ENCODE measurements at places on chromosomes 12 and 14.

DNA sequence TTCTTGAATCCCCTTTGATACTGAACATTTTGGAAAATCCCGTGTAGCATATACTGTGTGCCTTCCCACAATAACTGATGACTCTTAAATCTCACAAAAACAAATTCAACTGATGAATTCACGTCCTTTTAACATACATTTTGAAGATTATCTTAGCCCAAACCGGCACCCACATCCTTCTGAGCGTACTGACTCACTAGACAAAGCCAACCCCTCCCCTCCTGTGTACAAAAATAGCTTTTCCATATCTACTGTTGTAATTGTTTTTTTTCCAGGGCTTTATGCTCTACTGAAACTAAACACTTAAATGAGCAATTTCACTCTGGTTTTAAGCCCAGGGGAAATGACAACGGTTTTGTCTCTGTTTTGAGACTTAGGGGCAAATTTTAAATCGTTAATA lies 109.4 kb upstream of the ATF7IP start:
- no peak for DNase-seq

DNA sequence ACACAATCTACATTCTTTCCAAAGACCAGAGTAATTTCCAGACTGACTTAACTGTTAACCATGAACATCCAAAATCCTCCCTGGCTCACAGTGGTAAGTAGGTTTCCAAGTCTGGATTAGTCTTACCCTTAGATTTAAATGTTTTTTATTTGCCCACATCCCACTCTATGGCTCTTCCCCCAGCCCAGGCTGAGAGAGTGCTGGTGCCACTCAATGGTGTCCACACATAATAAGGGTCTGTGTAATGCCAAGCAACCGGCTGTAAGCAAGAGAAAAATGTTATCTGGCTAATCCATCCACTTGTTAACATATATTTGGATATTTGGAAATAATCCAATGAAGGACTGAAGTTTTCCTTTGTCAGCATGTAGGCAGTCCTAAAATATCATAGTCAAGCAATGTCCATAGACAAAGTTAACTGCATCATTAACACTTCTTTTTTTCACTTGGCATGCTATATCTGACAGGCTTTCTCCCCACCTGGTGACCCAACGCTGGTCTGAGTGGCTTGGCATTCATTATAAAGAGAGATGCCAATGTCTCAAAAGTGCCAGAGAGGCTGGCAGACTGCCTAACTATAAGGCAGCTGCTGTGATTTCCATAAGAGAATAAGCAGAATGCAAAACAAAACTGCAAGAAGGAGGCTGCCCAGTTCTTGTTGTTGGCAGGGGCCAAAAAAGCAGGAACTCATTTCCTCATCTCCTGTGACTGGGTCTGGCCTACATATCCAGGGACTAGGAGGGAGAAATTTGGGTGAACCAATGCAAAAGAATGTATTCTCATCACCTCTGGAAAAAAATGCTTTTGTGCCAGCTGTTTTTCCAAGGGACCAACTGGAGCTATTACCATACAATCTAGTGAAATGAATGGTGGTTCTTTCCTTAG lies 13.9 kb upstream of the HOXC13 start:
- DNase-seq = peak; percentile 63

DNA sequence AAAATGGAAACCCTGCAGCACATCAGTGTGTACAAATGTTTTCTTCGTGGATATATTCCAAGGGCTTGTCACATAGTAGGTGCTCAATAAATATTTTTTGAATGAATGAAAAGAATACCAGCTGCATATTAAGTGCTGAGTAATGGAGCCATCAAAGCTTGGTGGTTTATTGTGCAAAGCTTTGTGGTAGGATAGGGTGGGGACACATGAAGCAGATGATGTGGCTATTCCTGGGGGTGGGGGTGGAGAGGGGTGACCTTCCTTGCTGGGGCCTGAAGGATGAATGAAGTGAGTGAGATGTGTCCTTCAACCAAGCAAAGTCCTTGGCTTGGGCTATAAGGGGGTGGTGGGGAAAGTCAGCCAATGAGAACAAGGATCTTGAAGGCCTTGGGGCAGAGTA lies 4.3 kb upstream of the KRT81 start:
- DNase-seq = no peak

DNA sequence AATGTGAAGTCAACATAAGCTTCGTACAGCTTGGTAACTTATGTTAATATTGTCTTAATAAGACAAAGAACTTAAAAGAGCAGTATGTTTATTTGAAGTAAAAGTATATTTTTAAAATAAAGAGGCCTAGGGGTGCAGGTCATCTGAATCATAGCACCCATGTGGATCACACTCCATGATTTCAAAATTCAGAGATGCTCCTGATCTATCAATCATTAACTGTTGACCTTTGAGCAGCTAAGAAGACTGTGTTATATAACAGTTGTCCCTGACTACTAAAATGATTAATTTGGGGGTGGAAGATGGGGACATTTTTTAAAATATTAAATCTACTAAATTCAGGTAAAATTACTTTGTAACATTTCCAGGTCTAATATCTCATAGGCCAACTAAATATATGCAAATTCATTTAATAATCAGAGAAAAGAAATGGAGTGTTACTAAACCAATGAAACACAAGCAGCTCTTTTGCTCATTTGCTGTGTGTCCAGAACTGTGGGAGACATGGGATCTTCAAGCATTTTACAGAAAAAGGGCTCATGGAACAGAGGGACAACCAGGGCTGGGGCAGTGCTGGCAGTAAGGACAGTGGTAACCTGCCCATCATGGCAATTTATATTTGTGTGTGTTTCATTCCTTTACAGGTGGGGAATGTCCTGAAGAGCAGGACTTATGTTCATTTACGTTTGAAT lies 120.7 kb upstream of the PCED1B start:
- DNase-seq = no peak

DNA sequence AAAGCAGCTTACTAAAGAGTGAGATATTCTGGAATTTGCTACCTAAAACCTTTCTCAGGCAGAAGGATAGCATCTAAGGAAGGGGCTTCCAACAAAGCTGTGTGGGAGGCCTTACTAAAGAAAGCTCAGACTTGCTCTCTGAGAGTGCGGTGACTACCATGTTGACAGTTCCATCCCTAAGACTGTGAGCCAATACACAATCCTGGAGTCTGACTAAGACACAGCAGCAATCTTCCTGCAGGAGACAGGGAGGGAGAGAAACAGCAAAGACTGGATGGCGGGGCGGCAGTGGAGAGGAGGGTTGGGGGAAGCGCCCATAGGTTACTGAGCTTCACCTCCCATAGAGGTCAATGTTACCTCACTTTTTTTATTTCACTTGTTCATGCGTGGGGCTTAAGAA lies 70.9 kb downstream of the KITLG start:
- DNase-seq = no peak

DNA sequence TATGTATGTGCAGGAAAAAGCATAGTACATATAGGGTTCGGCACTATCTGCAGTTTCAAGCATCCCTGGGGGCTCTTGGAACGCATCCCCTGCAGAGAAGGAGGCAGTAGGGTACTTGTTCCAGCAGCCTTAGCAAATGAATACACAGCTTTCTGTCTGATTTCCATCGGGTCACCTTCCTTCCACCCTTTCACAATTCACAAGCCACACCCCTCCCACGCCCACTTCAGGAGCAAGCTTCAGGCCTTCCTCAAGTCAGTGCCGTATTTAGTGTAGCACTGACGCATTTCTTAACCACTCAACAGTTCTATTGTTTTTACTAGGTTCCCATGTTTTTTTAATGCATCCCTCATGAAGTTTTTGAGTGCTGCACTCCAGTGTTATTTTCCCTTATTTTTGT lies 64.2 kb downstream of the CLMN start:
- no peak for DNase-seq

DNA sequence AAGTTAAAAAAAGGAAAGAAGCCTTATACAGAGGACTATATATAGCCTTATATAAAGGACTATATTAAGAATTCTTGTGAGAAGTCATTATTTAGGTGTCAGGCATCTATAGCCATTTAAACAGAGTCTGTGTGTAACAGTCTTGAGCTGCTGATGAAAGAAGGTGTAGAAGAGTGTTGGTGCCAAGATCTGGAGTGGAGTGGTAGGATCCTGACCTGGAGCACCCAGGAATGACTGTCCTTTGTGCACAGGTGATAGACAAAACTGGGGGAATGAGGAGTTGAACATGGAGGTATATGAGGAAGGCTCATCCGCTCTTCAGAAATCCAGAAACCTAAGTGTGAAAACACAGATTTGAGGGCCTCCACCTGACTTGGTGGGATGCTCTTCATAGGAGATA lies 747.3 kb downstream of the NRXN3 start:
- DNase-seq = no peak

- no peak for DNase-seq
Observed at GRCh38 chr12:69929125-69929524, 104.1 kb downstream of the MYRFL start.
